Activated T-cell treated with anti-CD3 and anti-CD28 coated beads, Interleukin-2, amount 50 U/mL, for 72 hours (primary cell): ENCODE measurements at places on chromosomes 3 and 15. TPM values are rescaled to one million over a fixed set of nuclear protein-coding genes. Genes with fewer than 3 reads are reported as not detected.

DNA sequence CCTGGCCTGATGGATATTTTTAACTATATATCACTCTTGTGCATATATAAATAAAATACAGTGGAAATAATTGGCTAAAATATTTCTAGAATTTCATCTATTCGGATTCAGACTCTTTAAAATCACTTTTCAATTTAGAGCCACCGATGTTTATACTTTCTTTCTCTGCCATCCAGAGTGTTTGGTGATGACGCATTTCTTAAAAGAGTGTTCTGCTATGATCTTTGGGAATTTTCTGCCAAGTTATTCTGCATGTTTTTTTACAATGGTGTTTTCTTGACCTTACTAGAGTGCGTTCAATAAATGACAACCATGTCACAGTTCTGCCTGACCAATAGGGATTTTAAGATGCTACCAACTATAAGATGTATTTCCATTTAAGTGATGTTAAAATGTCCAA is 30.2 kb downstream of the PPP2R3A start:
- no peak for DNase-seq

NR2F2 gene
- total RNA-seq, result not detected

DNA sequence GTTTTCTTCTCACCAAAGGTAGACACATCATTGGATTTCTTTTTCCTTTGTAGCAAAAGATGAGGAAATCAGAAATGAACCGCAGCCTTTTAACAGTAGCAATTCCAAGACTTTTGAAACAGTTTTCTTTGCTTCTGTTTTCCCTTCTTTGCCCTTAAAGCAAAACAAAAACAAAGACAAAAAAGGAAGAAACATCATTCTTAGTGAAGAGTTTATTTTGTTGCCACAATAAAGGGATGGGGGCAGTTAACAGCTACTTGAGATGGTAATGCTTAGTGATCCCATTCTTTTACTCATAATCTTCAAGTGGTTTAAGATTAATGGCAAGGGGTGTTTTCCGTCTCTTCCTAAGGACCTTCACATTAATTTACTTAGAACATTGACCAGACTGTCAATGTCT is 218.8 kb downstream of the MEIS2 start:
- no peak for DNase-seq

PTH1R gene
- total RNA-seq, result not detected

HRH1 gene
- 4.6 TPM for total RNA-seq

GRCh38 chr15:42804739-42805138 is 67.8 kb upstream of the CDAN1 start:
- no peak for DNase-seq

DNA sequence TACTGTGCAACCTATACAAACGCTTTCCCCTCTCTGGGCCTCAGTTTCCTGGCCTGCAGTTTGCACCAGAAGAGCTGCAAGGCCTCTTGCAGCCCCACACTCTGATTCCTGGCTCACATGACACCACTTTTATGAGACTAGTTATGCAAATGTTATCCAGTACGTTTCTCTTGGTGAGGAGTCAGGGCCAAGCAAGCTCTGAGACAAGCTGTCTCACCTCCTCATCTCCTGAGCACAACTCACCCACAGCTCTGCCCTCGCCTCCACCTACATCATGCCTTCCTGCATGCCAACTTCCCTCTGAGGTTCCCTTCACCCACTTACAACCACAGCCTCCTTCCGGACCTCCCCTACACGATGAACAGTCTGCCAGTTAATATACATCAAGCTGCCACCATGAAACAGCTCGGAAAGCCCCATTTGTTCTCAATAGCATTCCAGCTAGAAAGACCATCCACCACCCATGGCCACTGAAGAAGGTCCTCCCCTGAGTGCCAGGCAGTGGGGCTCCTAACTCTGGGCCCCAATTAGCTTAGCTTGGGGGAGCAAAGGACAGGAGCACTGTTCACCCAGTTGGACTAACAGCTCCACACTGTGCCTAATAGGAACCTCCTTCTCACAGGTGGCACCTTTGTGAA is 25.0 kb downstream of the CRYGS start:
- DNase-seq, result peak; percentile 79

- DNase-seq, result no peak
These were observed 306.2 kb downstream of the NLGN1 start for GRCh38 chr3:173703771-173704170.

GRCh38 chr3:141926929-141927328 is 50.5 kb downstream of the ATP1B3 start:
- no peak for DNase-seq

DNA sequence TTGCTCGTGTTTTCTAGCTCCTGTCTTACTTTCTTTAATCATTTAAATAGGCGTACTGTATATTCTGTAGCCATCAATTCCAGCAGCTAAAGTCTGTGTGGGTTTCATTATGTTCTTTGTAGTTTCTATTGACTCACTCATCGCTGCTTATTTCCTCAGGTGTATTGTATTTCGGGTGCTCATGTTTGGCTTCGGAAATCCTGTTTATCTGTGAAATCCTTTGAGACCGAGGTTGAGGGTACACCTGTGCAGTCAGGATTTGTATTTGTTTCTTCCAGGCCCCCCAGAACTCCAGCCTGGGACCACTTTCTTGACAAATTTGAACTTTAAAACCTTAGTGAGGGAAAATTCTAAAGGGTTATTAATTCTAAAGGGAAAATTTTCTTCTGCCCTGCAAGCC is 2.0 kb upstream of the PAK2 start:
- no peak for DNase-seq

DNA sequence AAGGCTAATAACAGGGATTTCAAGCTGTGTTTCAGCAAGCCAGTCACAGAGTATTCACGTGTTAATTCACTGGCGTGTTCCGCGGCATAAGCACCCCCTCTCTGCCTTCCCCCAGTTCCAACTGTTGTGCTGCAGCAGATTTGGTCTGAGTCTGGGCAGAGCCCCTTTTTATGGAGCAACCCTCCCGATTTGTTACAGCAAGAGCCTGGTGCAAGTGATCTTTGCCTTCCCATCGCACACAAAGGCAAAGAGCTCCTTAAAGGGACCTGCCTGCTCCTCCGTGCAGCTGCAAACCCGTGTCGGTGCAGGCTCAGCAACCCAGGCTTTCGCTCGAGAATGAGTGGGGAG is 170.5 kb downstream of the KCNAB1 start:
- DNase-seq, result no peak

- DNase-seq, result no peak
These were observed 24.2 kb downstream of the RNU5B-1 start for GRCh38 chr15:65328506-65329287.

SLC28A1 gene
- total RNA-seq, result not detected

GRCh38 chr15:98667521-98668179 is 19.3 kb downstream of the IGF1R start:
- no peak for DNase-seq

DNA sequence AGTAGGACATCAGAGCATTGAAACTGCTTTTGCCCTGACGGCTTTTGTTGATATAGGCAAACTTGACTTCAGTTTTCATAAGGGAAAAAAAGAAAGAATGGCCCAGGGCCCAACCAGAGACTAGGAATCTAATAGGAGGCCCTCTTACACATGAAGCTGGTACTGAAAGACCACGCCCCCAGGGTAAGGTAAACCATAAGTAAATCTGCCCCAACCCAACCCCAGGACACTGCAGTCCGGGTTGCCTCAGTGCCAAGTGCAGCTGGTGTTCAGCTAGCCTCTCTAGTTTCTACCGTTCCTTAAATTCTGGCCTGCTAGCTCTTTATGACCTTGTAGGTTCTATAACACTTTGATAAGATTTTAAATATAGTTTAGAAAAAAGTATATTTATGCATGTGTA is 136.7 kb downstream of the AQP9 start:
- DNase-seq, result no peak

DNA sequence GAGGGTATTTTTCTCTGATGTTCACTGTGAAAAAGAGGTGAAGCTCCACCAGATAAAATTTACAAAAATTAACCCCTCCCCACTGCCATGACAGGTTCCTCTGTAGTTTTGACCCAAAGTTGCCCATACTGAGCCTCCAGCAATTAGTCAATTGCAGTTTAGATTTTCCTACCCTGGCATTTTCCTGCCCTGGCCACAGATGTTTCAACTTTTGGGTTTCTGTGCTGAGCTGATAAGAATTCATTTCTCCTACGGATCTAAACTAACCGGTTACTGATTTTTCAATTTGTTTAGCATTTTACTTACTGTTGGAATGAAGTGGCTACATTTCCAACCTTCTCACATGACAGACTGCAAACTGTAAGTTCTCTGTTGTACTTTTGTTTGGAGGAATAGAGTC is 1346.1 kb upstream of the EPHA6 start:
- DNase-seq, result no peak

- DNase-seq, result no peak
These were observed 1200.8 kb upstream of the ALCAM start for GRCh38 chr3:104165866-104166265.

ZBTB20 gene
- total RNA-seq, result 23.1 TPM

DNA sequence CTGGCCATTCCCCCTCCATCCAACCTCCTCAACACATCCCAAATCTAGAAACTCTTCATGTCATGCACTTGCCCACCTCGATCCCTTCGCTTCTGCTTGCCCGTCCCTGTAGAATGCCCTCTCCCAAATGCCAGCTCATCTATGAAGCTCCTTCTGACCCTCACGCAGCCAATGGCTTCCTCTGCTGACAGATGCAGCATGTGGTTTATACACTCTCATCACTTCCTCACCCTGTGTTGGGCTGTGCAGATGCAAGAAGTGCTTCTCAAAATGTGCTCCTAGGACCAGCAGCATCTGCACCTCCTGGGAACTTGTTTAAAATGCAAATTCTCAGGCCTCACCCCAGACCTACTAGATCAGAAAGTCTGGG is 51.7 kb downstream of the SEMA5B start:
- peak; percentile 6 for DNase-seq

DNA sequence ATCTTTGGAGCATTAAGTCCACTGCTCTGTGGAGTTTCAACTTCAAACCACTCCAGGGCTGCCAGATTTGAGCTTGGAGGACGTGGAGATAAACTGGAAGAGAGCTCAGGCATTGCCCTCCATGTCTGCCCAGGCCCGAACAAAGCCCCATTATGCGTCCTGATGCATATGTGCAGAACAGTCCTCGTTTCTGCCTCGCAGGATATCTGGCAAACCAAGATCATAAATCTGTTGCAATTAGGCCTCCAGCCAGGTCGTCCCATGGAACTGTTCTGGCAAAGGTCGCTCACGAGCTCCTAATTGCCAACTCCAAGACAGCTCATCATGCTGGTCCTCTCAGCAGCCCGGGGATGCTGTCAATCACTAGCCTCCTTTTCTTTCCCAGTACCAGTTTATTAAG is 91.2 kb downstream of the SEMA5B start:
- DNase-seq, result no peak

GRCh38 chr3:190048932-190049441 is 71.7 kb downstream of the P3H2 start:
- DNase-seq, result no peak

NR1D2 gene
- 5.6 TPM for total RNA-seq

- no peak for DNase-seq
These were observed 13.1 kb upstream of the ALCAM start for GRCh38 chr3:105353485-105354161.
